ENCODE measurements at places on chromosomes 13 and 19.

DNA sequence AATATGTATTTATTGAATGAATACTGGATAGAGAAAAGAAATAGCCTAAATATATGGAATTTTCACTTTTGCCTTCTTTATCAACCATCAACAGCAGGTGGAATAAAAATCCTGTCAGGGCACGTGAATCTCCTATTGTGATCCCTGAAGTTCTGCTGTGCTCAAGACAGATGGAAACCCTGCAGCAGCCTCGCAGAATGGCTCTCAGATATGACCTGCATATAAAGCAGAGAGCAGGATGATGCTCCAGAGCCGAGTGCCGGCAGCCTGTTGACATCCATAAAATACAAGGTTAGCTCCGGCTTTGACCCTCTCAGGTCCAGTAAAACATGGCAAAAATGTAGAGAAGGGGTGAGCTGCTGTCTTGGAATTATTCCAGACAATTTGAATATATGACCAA lies 659.3 kb downstream of the DIAPH3 start:
- no peak for DNase-seq

DNA sequence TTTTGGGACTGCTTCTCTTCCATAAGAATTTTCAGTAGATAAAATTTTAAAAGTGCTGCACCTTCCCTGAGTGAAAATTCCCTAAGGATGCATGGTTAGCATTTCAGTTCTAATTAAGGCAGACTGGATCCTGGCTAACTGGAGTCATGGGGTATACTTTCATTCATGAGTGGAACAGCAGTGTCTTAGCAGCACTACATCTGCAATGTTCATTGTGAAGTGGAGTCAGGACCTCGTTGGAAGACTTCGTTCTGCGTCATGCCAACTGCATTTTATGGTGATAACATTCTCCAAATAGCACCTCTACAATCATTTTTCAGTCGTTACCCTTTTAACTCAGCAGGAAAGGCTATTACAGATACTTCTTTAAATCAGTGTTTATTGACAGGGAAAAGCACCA lies 25.5 kb downstream of the PHF11 start:
- no peak for DNase-seq

- no peak for DNase-seq
These were observed 713.7 kb downstream of the SLITRK1 start for GRCh38 chr13:83168590-83168989.

GRCh38 chr13:51346397-51346796 lies 6.9 kb downstream of the SERPINE3 start:
- no peak for DNase-seq

DNA sequence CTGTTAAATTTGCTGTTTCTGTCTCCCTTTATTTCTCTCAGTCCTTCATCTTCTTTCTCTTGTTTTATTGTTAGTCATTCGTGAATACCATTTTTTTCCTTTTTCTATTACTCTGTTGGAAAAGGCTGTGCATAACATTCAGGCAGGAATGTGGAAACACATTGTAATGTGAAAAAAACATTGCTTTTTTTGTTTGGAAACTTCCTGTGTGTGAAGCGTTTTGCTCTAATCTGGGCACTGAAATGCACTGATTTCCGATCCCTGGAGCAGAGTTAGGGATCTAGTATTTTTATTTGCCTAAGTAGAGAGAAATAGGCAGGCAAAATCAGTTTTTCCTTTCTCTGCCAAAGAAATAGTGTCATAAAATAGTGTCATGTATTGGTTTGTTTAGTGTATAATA lies 155.5 kb downstream of the PCCA start:
- DNase-seq = no peak

DNA sequence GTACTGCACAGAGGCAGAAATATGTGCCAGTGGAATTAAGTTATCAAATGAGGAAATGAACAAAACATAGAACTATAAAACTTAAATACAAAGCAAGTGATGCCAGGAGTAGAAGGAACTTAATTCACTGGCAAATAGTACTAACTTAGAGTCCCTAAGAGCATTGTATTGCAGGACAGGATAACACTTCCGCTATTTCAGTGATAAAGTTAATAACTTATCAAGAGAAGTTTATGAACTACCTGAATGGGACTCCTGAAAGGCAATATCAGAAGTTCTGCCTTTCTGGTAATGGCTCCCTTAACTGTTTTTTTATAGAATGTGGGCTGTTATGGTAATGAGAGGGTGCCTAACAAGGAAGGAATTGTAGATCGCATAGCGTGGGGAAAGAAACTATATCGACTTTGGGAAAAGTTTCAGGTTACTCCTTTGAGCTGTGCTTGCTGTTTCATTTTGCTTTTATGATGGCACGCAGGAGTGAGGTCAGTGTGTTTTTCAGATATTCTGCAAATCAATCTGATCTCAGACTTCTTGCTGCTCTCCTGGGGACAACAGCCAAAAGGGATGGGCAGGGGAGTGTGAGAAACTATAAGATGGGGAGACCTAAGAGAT lies 95.3 kb upstream of the MLNR start:
- no peak for DNase-seq

- DNase-seq = no peak
These were observed 39.1 kb upstream of the RNF113B start for GRCh38 chr13:98216135-98216565.

DNA sequence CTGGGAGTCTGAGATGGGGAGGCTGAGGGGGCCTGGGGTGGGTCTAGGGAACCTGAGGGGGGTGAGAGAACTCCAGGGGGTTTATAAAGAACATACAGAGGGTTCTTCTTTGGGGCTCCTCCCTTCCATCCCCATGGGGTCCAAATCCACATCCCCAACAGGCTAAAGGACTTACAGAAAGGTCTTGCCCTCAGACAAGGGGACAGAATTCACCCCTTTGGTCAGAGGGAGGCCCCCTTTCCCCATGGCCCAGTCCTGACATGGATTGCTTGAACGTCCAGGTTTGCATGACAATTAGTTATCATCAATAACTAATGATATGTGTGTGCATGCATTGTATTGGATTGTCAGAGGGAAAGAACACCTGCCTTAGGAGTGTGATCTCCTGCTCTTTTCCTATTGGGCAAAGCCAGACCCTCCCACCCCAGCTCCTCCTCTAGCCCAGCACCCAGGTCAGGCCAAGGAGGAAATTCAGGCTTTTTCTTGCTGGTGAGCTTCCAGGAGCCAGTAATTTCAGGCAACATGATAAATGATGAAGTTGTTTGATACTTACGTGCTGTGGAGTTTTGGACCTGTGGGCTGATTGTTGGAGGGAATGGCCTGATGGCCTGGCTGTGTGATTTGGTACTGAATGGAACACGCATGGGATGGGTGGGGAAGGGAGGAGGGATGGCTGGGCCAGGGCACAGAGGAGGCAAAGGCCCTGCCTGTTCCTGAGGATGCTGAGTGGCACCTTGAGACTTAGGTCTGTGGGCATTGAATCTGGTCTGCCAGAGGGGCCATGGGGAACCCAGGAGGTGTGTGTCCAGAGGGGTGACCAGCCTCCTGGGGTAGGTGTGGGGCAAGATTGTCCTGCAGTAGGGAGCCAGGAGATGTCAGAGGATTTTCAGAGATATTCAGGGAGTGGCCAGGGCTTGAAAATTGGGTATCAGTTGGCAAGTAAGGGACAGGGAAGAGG lies 1.1 kb downstream of the KLHL26 start:
- DNase-seq = no peak

DNA sequence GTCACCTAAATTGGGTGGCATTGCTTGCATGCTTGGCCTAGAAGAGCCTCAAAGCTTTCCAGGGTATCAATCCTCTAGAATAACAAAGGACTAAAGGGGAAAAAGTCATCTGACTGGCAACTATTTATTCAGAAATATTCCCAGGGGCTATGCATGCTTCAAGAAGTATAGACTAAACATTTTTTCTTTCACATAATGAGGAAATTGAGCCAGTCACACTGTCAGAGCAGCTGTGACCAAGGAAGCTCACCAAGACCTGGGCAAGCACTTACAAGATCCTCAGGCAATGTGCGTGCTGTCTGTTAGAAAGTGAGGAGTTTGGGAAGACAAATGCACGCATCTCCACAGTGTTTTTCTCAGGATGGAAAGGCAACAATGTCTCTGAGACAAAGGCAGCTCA lies 747.2 kb downstream of the DIAPH3 start:
- DNase-seq = no peak

- no peak for DNase-seq
These were observed 294.7 kb downstream of the NALCN start for GRCh38 chr13:101121608-101122007.

- DNase-seq = no peak
These were observed 3.0 kb upstream of the APC2 start for GRCh38 chr19:1446713-1447481.

DNA sequence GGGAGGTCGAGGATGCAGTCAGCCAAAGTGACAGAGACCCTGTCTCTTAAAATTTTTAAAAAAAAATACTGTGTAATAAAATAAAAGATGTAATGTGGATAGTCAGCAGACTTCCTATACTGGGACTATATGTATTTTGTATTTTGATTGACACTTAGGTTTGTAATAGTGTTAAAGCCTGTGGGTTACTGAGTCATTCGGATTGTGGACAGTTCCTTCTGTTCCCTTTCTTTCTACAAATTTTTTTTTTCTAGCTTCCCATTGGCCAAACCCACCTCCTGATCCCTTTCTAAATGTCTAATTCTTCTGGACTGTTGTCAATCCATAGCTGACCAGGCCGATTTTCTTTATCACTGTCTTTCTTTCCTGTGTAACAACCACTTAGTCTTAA lies 108.0 kb downstream of the DNAJC3 start:
- DNase-seq = no peak

- no peak for DNase-seq
These were observed 8.1 kb upstream of the PTBP1 start for GRCh38 chr19:788983-789700.

DNA sequence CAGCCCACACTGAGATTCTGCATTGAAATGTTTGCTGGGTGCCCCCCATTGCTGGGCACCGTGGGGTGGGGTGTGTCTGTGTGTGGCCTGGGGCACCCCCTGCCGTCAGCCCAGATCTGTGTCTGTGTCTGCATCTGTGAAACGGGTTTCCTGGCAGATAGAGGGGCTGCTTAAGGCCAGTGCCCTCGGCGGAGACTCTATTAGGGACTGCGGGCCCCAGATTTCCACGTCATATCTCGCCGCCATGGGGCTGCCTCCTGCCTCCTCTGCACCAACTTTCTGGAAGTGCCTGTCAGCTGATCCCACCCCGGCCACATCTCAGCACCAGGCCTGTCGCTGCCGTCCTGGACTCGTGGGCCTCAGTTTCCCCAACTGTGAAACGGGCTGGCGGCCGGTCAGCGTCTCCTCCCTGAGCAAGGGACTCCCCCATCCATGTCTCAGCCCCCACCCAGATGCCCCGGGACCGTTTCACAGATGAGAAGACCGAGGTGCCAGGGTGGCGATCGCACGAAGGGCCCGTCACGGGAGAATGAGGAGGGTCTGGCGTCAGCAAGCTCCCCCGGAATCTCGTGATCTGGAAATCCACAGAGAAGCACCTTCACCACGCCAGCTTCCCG lies 21.4 kb downstream of the ARID3A start:
- DNase-seq = no peak
